ENCODE measurements at places on chromosomes 5 and 9.

- peaks cover 18% of the 10 kb centered on the region for H3K4me1 ChIP-seq
- peaks cover 8% of the 10 kb centered on the region for H3K27me3 ChIP-seq
- H3K4me3 ChIP-seq, result no peak overlapping the region
- no peak for DNase-seq
Measured at GRCh38 chr5:126269511-126269910, 153.7 kb upstream of the GRAMD2B start.

DNA sequence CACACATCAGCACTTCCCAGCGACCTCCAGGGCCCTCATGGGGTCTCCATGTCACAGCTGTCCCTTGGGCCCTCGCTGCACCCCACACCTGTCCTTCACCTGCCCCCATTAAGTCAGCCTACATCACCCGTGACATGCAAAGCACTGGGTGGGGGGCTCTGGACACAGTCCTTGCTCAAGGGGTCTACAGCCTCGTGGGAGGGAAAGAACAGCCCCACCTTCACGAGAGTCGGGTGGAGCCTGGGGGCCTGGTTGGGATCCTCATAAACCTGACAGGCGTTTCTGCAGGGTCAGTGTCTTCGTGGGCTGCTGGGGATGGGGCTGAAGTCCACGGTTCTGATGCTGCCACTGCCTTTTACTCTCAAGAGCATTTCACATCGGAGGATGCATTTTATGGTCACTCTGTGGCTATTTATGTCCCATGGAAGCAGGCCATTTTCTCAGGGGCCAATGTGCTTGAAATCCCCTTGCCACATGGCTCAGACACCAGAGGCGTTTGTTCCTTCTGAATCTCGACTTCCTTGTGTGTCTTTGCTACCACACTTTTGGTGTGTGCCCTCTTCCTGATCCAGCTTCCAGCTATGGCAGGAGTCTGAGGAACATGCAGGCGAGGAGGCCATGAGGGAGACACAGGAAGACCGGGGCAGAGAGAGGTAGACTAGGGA, at the start of gene OR2V1:
Gene OR2V1 (minus strand): TSS at position 338 of the 665 bp plus-strand sequence. CDS start 5,865 bp downstream, outside the sequence.
- H3K36me3 ChIP-seq, result no peaks in the 10 kb centered on the region
- no peak within 1 kb of the TSS for H3K4me3 ChIP-seq
- H3K27ac ChIP-seq, result no peak within 1 kb of the TSS
- no peaks in the 10 kb centered on the region for H3K4me1 ChIP-seq

DNA sequence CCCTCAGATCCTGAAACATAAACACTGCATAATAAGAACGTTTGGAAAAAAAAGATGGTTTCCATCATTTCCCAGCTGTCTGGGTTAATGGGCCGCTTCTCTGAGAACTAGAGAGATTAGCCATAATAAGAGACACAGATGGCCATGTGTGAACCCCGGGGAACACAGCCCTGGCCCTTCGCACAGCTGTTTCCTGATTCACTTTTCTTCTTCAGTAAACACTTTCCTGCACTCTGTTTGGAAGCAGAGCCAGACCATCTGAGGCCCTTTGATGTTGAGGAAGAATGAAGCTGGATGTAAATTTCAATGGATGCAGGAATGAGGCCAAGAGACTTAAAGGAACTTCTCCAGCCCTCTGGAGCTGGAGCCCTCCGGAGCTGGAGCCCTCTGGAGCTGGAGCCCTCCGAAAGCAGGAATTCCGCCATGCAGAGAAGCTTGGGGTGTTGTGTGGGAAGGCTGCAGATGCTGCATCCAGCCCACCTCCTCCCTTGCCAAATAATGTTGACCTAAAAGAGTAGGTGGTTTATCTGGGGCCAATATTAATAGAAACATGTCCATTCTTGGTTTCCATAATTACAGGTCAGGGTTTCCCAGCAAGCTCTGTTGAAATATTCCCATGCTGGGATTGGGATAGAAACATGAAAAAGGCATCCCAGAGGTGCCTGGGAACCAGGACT, 218.9 kb downstream of the NXNL2 start:
- H3K36me3 ChIP-seq, result peaks cover 5% of the 10 kb centered on the region
- DNase-seq, result no peak
- no peak overlapping the region for H3K27ac ChIP-seq
- peaks cover 7% of the 10 kb centered on the region for H3K4me1 ChIP-seq

GRCh38 chr5:113379936-113380806, 54.6 kb downstream of the TSSK1B start:
- H3K4me1 ChIP-seq, result peaks cover 3% of the 10 kb centered on the region
- H3K27me3 ChIP-seq, result no peaks in the 10 kb centered on the region
- no peak for DNase-seq
- no peak overlapping the region for H3K4me3 ChIP-seq
- H3K36me3 ChIP-seq, result no peaks in the 10 kb centered on the region
- H3K27ac ChIP-seq, result no peak overlapping the region

DNA sequence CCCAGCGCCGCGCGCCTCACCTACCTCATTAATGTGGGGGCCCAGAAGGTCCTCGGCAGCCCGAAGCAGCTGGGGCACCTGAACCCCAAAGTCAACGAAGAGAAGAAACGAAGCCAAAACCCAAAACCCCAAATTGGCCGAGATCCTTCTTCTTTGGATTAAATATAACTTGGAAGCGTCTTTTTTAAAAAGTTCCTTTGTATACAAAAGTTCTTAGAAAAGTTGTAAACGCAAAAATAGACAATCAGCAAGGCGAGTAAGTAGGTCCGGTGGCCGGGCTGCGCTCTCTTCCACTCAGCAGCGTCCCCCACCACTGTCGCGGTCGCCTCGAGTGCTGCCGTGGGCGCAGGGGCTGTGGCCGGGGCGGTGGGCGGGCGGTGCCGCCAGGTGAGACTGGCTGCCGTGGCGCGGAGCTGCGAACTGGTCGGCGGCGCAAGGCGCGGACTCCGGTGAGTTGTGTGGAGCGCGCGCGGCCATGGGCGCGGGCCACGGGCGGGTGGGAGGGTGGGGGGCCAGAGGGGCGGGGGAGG, 360 bp downstream of the KLF4 start:
- peak overlapping the region; percentile 85 for H3K4me3 ChIP-seq
- peaks cover 61% of the 10 kb centered on the region for H3K27me3 ChIP-seq
- H3K4me1 ChIP-seq, result peaks cover 39% of the 10 kb centered on the region
- H3K27ac ChIP-seq, result no peak overlapping the region
- peaks cover 2% of the 10 kb centered on the region for H3K36me3 ChIP-seq

DNA sequence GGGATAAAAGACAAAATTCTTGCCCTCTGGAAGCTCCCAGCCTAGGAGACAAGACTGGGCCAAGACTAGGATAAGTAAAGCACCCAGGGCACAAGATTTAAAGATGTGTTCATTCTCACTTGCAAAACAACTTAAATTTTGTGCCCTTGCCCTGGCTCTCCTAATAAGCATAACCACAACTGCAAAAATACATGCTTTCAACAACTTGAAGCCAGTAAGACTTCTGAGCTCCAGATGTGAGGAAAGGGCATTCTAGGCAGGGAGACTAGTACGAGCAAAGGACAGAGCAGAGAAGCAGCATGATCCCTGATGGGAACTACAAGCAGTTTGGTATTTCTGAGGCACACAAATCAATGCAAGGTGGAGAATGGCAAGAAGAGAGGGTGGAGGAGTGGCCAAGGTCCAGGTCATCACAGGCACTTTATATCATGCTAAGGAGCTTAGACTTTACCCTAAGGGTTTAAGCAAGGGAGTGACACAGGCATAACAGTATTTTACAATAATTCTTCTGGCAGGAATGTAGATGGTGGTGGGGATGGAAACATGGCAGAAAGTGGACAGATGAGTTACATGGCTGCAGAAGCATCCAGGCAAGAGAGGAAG, 30.1 kb upstream of the SIL1 start:
- no peak overlapping the region for H3K4me3 ChIP-seq
- DNase-seq, result no peak
- no peaks in the 10 kb centered on the region for H3K27me3 ChIP-seq
- no peak overlapping the region for H3K27ac ChIP-seq
- H3K4me1 ChIP-seq, result peaks cover 3% of the 10 kb centered on the region
- no peaks in the 10 kb centered on the region for H3K36me3 ChIP-seq

DNA sequence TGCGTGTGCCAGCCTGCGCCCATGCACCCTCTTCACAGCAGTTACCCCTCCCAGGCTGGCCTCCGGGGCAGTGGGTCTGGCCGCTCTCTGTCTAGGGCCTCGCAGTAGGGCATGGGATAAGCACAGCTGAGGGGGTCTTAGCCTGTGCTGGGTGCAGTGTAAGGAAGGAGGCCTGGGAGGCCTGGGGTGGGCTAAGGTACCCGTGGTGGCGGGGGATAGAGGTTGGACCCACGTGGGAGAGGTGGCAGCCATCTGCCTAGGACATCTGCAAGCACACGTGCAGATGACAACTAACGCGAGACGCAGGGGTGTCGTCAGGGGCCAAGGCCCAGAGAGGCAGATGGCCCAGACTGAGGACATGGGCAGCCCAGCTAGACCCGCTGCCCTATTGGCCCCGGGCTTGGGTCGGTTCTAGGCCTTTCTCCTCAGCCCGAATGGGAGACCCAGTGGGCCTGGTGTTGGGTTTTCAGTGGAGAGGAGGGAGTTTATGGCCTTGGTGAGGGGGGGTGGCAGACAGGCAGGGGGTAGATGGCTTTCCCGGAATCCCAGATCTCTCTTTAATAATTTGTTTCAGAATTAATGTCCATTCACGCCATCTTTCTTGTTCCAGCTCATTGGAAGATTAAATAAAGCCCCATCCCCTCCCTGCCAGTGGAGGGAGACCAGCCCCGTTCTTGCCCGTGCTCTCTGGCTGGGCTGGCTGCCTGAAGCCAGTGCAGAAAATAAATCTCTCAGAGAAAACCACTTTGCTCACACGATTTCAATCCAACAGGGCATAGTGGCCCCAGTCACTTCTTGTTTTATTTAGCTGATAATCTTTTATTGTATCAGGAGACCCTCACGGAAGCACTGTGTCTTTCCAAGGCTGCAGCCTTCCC, 154.2 kb downstream of the GAPVD1 start:
- DNase-seq, result no peak
- H3K36me3 ChIP-seq, result no peaks in the 10 kb centered on the region
- peaks cover 3% of the 10 kb centered on the region for H3K27me3 ChIP-seq

DNA sequence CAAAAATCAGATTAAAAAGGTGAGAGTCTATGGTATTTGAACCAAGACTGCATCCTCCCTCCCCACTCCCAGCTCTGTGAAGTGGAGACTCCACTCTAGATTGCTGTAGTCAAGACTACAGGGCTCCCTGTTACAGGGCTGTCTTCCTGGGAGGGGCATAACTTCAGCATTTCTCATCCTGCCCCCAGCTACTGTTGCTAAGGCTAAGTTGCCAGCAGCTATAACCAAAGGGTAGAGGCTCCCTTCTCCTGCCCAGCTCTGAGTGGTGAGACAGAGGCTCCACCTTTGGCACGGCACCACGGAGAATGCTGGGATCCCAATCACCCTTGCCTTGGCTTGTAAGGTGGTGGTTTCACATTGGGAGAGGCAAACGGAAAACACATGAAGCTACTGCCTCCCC, 39.2 kb upstream of the GCNT4 start:
- H3K4me3 ChIP-seq, result no peak overlapping the region
- H3K4me1 ChIP-seq, result no peaks in the 10 kb centered on the region
- no peak for DNase-seq
- H3K27ac ChIP-seq, result no peak overlapping the region
- no peaks in the 10 kb centered on the region for H3K36me3 ChIP-seq

DNA sequence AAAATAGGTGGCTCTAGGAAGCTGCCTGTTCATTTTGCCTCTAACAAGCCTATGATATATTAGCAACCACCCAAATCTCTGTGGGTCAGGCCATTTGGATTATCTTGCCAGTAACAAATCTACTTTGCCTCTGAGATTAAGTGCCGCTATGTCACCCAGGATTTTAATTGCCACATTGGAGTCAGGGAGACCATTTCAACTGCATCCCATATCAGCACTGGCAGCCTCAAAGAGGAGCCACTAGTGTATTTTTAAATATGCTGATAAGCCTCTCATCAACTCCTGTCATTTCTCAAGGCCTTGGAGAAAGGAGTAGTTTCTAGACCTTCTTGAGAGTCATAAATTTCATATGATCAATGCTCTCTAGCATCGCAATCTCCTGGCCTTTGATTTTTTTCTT, 12.1 kb upstream of the ADAMTS19 start:
- peaks cover 2% of the 10 kb centered on the region for H3K4me1 ChIP-seq
- no peak overlapping the region for H3K4me3 ChIP-seq
- no peak overlapping the region for H3K27ac ChIP-seq

Measured in WTC11 (cell line).